ENCODE measurements at places on chromosomes 1 and 21. TPM values are rescaled to one million over a fixed set of nuclear protein-coding genes. Genes with fewer than 3 reads are reported as not detected.
A peak's percentile ranks its signal among the peaks of the same experiment; 100 is the strongest.

- H3K4me1 ChIP-seq: no peaks in the 10 kb centered on the region
- H3K27me3 ChIP-seq: no peaks in the 10 kb centered on the region
- no peak overlapping the region for H3K27ac ChIP-seq
- DNase-seq: no peak
- no peaks in the 10 kb centered on the region for H3K36me3 ChIP-seq
Measured at GRCh38 chr1:157782931-157783330, 6.0 kb upstream of the FCRL2 start.

DNA sequence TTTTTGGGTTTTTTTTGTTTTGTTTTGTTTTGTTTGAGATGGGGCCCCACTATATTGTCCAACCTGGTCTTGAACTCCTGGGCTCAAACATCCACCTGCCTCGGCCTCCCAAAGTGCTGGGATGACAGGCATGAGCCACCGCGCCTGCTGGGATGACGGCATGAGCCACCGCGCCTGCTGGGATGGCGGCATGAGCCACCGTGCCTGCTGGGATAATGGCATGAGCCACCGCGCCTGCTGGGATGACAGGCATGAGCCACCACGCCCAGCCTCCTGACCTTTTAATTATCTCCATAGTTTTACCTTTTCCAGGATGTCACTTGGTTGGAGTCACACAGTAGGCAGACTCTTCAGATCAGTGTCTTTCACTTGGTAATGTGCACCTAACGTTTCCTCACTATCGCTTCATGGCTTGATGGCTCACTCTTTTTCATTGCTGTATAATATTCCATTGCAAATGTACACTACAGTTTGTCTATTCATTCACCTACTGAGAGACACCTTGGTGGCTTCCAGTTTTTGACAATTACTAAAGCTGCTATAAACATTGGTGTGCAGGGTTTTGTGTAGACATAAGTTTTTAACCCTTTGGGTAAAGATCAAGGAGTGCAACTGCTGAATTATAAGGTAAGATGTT, 10.1 kb upstream of the PDXK start:
- peak; percentile 3 for DNase-seq
- H3K4me1 ChIP-seq: peaks cover 12% of the 10 kb centered on the region
- H3K36me3 ChIP-seq: no peaks in the 10 kb centered on the region
- no peaks in the 10 kb centered on the region for H3K27me3 ChIP-seq

- no peak for DNase-seq
- no peak overlapping the region for H3K4me3 ChIP-seq
Measured at GRCh38 chr1:154466206-154466605, 35.8 kb upstream of the TDRD10 start.

GRCh38 chr1:2789986-2790581, 11.4 kb downstream of the TTC34 start:
- peak; percentile 48 for DNase-seq
- no peaks in the 10 kb centered on the region for H3K36me3 ChIP-seq

GRCh38 chr1:75870951-75871350, 61.3 kb downstream of the ASB17 start:
- no peak for DNase-seq
- H3K36me3 ChIP-seq: no peaks in the 10 kb centered on the region
- H3K27ac ChIP-seq: no peak overlapping the region
- no peak overlapping the region for H3K4me3 ChIP-seq
- H3K27me3 ChIP-seq: no peaks in the 10 kb centered on the region

- H3K36me3 ChIP-seq: no peaks in the 10 kb centered on the region
- H3K4me1 ChIP-seq: peaks cover 8% of the 10 kb centered on the region
- no peaks in the 10 kb centered on the region for H3K27me3 ChIP-seq
- H3K27ac ChIP-seq: no peak overlapping the region
- DNase-seq: no peak
Measured at GRCh38 chr1:68269637-68270430, 37.5 kb upstream of the WLS start.

DNA sequence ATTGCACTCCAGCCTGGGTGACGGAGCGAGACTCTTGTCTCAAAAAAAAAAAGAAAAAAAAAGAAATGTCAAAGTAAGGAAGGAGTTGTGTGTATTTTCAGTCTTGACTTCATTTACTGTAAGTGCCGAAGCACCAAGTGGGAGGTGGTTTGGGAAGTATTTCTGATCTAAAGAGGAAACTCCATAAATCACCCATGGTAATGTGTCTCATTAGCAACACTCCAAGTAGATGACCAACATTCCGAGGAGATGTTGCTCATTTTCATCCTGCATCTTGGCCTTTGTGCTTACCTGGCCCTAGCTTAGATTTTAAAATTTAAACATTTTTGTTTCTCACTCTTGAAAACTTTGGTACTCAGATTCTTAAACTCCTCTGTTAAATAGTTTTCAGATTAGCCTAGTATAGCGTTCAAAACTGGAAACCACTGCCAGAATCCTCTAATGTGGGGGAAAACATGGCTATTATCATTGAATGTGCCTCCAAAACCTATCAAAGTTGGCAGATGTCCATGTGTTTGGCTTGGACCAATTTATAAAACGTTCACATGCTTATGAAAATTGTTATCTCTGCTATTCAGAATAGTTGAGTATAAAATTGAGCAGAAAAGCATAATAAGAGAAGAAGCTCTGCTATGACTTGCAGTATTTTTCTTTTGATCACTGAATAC, 110.4 kb downstream of the NFIA start:
- no peak overlapping the region for H3K4me3 ChIP-seq
- H3K4me1 ChIP-seq: no peaks in the 10 kb centered on the region
- no peak for DNase-seq
- no peaks in the 10 kb centered on the region for H3K36me3 ChIP-seq
- H3K27ac ChIP-seq: no peak overlapping the region

- no peak overlapping the region for H3K4me3 ChIP-seq
- no peaks in the 10 kb centered on the region for H3K36me3 ChIP-seq
- H3K4me1 ChIP-seq: peaks cover 15% of the 10 kb centered on the region
- H3K27me3 ChIP-seq: no peaks in the 10 kb centered on the region
- DNase-seq: peak; percentile 18
- no peak overlapping the region for H3K27ac ChIP-seq
Measured at GRCh38 chr1:44019466-44019948, 11.8 kb downstream of the SLC6A9 start.

- no peak overlapping the region for H3K27ac ChIP-seq
- H3K4me1 ChIP-seq: no peaks in the 10 kb centered on the region
- peaks cover 13% of the 10 kb centered on the region for H3K27me3 ChIP-seq
- DNase-seq: no peak
Measured at GRCh38 chr1:94719926-94720793, 100.0 kb upstream of the SLC44A3 start.

- no peak overlapping the region for H3K27ac ChIP-seq
- peaks cover 12% of the 10 kb centered on the region for H3K4me1 ChIP-seq
- H3K27me3 ChIP-seq: no peaks in the 10 kb centered on the region
Measured at GRCh38 chr1:9586147-9586766, 2.5 kb upstream of the TMEM201 start.

- H3K4me1 ChIP-seq: peaks cover 16% of the 10 kb centered on the region
- no peaks in the 10 kb centered on the region for H3K36me3 ChIP-seq
- no peaks in the 10 kb centered on the region for H3K27me3 ChIP-seq
- no peak overlapping the region for H3K27ac ChIP-seq
Measured at GRCh38 chr1:47182676-47183235, 7.1 kb downstream of the PDZK1IP1 start.

- peak overlapping the region; percentile 92 for H3K4me3 ChIP-seq
- no peaks in the 10 kb centered on the region for H3K27me3 ChIP-seq
- peaks cover 44% of the 10 kb centered on the region for H3K36me3 ChIP-seq
- H3K4me1 ChIP-seq: peaks cover 29% of the 10 kb centered on the region
- peak overlapping the region; percentile 66 for H3K27ac ChIP-seq
Measured at GRCh38 chr1:37808369-37809319, 636 bp upstream of the YRDC start.

DNA sequence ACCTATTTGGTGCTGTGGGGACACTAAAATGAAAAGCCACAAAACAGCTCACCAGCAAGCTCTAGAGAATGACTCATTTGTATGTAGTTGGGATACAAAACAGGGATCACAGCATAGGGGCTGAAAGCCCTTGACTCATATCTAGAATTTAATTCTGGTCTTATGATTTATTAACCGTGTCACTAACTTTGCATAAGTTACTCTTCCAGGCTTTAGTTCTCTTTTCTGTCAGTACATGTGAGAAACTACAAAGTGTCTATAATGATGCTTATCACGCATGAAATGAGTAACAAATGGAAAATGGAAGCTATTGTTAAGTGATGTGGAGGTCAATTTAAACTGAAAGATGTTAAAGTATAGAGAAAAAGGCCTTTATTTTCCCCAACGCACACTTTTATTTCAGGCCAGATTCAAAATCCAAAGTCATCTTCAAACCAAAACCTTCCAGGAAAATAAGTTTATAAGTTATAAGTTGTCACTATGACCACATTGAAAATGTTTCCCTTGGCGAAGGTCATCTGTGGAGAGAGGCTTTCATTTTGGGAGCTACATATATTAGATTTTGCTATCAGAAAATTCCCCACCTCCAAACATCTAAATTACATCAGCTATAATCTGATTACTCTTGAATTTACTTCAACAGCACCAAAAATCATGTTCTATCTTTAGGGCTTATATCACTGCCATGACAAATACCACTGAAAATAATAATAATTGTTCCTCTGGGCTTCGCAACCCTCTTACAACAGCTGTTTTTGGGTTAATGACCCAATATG, 430.5 kb downstream of the MRPL39 start:
- H3K4me3 ChIP-seq: no peak overlapping the region
- H3K4me1 ChIP-seq: no peaks in the 10 kb centered on the region
- no peak for DNase-seq

- no peak overlapping the region for H3K4me3 ChIP-seq
- no peaks in the 10 kb centered on the region for H3K27me3 ChIP-seq
- H3K27ac ChIP-seq: no peak overlapping the region
Measured at GRCh38 chr1:17158961-17159360, 39.7 kb upstream of the PADI2 start.

DNA sequence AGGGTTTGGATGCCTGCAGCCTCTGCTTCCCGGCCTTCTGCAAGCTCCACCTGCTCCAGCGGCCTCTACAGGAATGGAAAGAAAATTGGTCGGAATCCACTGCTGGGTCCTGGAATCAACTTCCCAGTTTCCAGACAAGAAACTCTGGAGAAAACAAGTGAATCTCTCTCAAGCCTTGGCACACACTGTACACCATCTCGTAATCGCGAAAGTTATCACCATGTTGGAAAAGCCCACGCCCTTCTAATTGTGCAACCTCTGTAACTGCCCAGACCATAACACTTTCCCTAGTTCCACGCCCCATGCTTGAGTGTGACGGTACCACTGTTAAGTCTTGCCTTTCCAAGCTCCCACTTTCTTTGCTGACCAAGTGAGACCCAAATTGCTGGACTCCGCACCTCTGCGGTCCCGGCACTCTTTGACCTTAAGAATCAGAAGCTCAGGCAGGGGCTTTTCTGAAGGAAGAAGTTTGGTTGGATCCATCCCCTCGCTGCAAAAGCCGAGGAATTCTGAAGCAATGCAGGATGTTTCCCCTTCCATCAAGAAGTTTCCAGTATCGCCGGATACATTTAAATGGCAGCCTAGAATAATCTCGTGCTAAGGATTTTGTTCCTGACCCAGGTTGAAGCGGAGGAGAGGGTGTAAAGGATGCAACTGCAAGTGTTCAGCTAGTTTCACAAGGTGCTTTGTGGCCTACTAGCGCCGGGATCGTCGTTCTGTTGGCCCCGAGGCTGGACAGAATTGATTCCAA, 6.2 kb downstream of the NR5A2 start:
- no peak overlapping the region for H3K27ac ChIP-seq
- peaks cover 9% of the 10 kb centered on the region for H3K4me1 ChIP-seq
- no peak for DNase-seq
- H3K27me3 ChIP-seq: peaks cover 97% of the 10 kb centered on the region

DNA sequence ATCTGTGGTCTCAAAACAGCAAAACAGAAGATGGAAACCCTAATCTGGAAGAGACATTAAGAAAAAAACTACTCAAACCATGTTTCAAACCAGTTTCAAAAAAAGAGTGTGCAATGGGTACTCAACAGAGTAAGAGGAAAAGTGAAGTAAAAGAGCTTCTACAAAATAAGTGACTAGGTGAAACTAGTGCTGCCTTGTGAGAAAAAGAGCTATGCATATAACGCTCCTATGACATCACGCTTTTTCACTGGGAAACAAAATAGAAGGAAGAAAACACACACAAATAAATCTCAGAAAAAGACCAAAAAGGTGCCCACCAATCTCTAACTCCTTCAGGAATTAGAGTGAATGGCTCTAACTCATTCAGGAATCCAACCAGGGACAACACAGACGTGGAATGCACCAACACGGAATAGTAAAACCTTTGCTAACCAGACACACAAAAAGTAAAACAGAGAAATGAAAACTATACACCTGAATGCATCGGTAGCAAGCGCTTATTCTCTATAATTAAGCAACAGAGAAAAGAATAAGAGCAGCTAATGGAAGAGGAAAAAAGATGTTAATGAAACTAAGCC, 1.3 kb downstream of the FOXJ3 start:
- H3K27ac ChIP-seq: peak overlapping the region; percentile 80
- H3K4me1 ChIP-seq: peaks cover 19% of the 10 kb centered on the region
- peak overlapping the region; percentile 95 for H3K4me3 ChIP-seq
- peak; percentile 60 for DNase-seq

- H3K4me3 ChIP-seq: no peak overlapping the region
- no peaks in the 10 kb centered on the region for H3K27me3 ChIP-seq
- H3K27ac ChIP-seq: no peak overlapping the region
- DNase-seq: no peak
- H3K4me1 ChIP-seq: no peaks in the 10 kb centered on the region
- no peaks in the 10 kb centered on the region for H3K36me3 ChIP-seq
Measured at GRCh38 chr1:71641903-71642302, 561.1 kb upstream of the ZRANB2 start.

DNA sequence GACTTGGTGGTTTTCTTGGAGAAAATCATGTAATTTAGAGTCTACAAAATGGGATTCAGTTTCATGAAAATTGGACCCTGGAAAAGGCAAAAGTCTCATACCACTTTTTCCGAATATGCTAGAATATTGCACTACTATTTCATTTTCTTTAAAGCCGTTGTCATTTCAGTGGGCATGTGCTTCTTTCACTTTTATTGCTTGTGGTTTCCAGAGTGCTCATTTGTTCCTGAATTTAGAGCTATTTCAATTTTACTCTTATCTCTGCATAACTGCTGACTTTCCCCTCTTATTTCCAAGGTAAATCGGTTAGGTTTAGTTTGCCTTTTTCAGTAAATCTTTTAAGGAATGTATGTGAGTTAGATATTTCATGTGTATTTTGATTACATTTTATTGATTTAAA, 11.6 kb downstream of the HHAT start:
- no peak overlapping the region for H3K27ac ChIP-seq
- H3K4me3 ChIP-seq: no peak overlapping the region
- H3K36me3 ChIP-seq: no peaks in the 10 kb centered on the region

Gene CD84
- total RNA-seq: 0.29 TPM

Gene TFF3
- total RNA-seq: not detected

Gene TMEM52
- not detected for total RNA-seq

Gene IL24
- total RNA-seq: not detected

Gene CYP2J2
- total RNA-seq: not detected

Gene NASP
- total RNA-seq: 27.5 TPM

Gene SLC25A34
- 1.5 TPM for total RNA-seq

Gene APOBEC4
- under 0.01 TPM for total RNA-seq

Gene LRRC7
- total RNA-seq: not detected

Gene UBASH3A
- total RNA-seq: not detected

Gene SAMD11
- 7.7 TPM for total RNA-seq

Gene SYNJ1
- total RNA-seq: 6.2 TPM

Gene C1orf141
- total RNA-seq: not detected

Gene CRP
- total RNA-seq: not detected

Gene SPRR1B
- total RNA-seq: not detected

Data from osteoblast (primary cell).